ENCODE measurements at places on chromosomes 3 and 15.

- DNase-seq = no peak
Measured at GRCh38 chr3:188207941-188208515, 54.1 kb downstream of the LPP start.

- DNase-seq = no peak
Measured at GRCh38 chr15:70547846-70548487, 215.4 kb downstream of the UACA start.

- no peak for DNase-seq
Measured at GRCh38 chr3:111547631-111548030, 5.6 kb downstream of the CD96 start.

DNA sequence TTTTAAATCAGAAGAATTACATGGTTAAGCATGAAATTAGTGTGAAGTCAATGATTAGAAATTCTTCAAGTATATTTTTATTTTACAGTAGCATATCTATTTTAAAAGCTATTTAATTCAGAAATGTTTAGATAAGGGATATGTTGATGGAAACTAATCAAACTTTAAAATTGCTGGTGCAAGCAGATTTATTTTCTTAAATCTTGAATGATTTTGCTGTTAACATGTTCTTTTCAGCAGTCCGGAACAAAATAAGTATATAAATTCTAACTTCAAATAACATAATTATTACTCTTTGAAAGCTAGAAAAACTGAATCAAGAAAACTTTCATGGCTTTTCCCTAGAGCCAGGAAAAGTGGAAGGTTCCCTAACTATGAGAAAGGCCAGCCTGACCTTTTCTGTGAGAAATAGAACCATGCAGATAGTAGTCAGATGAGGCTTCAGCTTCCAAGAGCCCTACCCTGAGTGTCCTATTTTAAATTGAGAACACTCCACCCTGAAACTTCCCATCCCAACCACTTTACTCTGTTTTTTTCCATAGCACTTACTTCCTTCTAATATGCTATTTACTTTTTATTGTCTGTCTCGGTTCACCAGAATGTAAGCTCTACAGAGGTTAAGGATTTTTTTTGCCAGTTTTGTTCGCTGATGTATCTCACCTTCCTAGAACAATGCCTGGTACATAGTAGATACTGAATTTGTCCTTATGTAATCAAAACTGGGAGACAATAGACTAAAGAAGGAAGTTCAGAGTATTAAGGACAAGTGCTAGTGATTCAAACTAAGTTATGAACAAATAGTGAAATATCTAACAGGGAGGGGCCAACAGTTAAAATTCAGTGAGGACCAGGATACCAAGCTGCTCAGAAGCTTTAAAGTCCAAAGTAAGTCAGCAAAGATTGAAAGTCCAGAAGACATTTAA, 66.8 kb downstream of the CD200R1L start:
- DNase-seq = no peak
